ENCODE measurements at places on chromosomes 2 and 18.

- peak; percentile 80 for DNase-seq
Measured at GRCh38 chr2:109382951-109383350, 230.8 kb downstream of the SEPTIN10 start.

DNA sequence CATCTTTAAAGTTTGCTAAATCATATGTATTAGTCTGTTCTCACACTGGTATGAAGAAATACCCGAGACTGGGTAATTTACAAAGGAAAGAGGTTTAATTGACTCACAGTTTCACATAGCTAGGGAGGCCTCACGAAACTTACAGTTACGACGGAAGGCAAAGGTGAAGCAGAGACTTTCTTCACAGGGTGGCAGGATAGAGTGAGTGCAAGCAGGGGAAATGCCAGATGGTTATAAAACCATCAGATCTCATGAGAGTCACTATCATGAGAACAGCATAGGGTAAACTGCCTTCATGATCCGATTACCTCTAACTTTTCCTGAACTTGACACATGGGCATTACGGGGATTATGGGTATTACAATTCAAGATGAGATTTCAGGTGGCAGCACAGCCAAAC, 1075.2 kb upstream of the NRXN1 start:
- DNase-seq, result no peak

DNA sequence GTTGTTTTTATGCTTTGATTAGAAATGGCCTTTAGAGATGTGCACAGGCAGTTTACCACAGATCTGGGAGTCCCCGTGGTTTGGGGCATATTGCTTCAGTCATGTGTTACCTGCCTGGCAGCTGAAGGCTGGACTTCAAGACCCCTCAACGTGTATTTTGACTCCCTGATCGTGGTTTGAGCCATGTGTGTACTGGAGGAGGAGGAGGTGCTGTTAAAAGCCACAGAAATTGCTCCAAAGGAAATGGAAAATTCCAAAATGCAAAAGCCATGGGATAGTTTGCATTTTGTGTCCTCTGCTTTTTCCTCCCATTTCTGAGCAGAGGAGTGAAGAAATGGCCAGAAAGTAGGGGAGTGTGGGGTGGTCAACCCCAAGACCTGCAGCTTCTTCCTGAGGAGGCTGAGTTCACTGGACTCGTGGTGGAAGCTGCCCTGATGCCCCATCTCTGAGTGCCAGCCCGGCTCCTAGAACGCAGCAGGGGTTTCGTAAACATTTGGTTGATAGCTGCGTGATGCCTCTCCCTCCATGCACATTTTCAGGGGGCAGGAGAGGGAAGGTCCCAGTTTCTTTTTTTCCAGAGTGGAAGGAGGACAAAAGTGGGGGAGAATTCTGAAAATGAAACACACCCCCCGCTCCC, 45.7 kb downstream of the ITGB1BP1 start:
- no peak for DNase-seq

DNA sequence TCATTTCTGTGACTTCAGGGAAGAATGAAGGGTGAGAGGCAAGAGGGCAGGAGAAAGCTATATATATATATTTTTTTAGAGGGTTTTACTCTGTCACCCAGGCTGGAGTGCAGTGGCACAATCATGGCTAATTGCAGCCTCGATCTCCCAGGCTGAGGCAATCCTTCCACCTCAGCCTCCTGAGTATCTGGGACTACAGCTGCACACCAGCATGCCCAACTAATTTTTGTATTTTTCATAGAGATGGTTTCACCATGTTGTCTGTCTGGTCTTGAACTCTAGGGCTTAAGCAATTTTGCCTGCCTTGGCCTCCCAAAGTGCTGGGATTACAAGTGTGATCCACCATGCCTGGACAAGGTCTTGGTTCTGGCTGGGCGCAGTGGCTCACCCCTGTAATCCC, 3.4 kb downstream of the ATIC start:
- DNase-seq, result no peak

GRCh38 chr18:29512203-29512602, 1335.3 kb upstream of the CDH2 start:
- no peak for DNase-seq

- DNase-seq, result no peak
Measured at GRCh38 chr2:72096181-72096580, 51.5 kb downstream of the CYP26B1 start.

DNA sequence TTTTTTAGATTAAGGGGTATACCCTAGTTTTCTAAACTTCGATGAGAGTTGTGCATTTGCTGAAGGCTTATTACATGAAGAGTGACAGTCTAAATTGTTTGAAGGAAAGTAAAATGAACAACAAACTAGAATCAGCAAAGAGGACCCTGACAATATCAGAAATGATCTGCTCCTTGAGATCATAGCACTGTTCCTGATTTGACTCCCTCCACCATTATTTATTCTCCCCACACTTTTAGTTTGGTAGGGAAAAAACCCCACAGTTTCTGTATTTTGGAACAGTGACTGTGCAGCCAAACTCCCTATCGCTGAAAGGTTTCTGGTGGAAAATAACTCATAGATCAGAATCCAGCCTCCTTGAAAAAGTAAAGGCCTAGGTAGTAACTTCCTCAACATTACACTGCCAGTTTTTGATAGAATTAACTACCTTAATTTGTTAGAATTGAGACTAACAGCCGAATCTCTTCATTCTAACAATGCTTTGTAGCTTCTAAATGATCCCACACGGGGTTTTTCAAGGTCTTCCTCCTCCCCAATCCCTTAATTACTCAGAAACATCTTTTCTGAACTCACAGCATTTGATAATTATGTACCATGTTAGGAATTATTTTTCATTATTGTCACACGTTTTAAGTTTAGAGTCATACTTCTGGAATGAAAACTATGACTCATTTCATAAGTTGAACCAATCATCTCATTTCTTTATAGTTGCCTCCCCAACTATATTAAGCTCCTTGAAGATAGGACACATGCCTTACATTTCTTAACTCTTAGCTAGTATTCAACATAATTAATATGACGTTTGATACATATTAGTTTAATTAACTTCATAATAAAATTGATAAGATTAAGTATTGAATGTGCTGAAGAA, 2.9 kb downstream of the MYL12A start:
- DNase-seq, result no peak

DNA sequence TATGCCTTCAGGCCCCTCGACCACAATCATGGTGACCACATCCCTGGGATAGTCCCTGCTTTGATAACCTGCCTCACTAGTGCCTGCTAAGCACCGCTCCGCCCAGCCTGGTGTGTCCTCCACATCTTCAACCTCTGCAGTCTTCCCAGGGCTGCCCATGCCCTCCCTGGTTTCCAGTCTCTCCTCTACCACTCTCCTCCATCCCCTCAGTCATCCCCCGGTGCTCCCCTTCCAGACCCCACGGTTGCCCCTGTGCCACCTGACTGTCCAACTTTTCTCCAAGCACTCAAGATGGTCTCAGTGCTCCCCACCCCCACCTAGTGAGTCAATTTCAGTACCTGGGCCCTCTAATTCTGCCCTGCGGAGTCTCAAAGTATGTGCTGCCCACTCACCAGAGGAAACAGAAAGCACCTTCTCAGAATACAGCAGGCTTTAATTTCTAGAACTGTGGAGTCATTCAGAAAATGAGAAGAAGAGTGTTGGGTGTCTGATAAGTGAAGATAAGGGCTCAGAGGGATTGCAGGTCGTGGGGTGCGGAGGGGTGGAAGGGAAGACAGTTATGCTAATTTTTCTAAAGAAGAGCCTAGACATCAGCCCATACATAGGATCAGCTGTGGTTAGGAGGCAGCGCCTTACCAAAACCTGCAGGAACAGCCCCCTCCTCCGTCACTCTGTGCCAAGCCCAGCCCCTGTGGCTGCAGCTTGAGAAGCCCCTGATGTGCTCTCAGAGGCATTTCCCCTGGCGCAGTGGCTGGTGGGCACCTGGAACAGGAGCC, 53.6 kb upstream of the CAB39 start:
- DNase-seq, result no peak

- DNase-seq, result no peak
Measured at GRCh38 chr2:94753466-94753998, 117.7 kb upstream of the TEKT4 start.

DNA sequence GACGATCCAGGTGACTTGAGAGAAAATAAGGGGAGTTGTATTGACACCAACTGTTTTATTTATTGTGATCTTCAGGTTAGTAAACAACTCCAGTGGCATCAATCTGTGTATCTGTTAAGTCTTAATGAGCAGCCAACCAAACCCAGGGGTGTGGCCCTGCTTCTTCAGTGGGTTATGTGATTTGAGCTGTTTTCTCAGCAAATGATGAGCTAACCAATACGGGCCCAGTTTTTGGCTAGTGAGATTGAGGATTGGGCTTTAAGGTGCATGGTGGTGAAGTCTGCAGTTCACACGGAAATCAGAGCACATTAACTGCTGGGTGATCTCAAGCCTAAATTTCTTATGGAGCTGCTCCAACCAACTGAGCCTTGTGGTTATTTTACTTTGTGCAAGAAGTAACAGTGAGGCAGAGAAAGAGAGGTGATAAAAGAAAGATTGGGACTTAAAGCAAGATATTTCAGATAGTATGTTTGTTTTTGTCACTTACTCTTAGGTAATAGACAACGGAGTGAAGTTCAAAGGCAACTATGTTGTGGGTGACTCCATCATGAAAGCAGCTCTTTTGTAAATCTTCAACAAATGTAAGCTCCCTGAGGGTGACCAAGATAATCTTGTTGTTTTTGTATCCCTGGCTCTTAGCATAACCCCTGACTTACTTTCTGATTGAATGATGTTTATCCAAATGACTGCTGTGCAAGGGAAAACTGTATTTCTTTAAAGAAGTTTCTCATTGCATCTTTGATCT, 2.4 kb downstream of the MTCL1 start:
- no peak for DNase-seq

GRCh38 chr2:216687646-216688045, 7.7 kb downstream of the IGFBP5 start:
- DNase-seq, result peak; percentile 61

GRCh38 chr2:113257516-113258264, 21.0 kb downstream of the PAX8 start:
- no peak for DNase-seq
